Non-pigmented ciliary epithelial cell (primary cell): ENCODE measurements at places on chromosomes 5 and 9.
A peak's percentile ranks its signal among the peaks of the same experiment; 100 is the strongest.

DNA sequence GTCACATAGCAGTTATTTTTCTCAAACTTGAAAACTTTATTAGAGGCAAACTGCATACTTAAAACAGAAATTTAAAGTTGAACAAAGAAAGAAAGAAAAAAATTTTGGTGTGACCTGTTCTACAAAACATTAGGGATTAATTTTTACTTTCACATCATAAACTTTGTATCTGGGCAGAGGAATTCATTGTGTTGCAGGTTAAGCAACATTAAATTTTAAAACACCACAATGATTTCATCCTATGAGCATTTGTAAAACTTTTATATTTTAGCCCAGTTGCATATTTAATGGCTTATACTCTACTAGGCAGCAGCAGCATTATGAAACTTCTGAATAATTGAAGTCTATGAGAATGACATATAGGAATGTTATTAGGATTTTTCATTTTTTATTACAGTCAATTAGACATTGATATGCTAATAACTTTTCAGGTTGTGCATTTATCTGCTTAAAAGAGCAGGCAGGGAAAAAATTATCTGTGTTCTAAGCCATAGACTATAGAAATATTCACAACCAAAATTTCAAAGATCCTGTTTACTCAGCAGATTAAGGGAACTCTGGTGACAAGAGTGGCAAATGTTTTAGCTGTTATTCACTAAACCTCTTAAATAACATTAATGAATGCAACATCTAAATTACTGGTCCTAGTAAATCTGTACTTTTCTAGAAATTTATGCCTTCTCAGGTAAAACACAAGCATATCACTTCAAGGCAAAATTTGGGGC lies 1088.5 kb upstream of the CDH6 start:
- DNase-seq: no peak

DNA sequence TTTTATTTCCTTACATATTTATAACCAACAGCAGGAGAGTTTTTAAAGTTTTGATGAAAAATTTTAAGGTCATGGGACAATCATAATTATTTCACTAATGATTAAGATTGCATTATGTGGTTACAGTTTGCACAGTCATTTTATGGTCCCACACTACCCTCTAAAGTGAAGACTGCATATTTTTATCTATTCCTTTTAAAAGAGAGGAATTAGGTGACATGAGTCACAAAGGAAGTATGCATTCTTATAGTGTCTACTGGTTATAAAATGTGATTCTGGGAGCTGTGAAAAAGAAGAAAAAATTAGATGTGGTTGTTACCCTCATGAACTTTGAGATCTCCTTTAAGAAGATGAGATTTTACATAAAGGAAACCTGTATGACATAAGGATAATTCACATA lies 87.9 kb upstream of the GRIA1 start:
- DNase-seq: peak; percentile 22

- DNase-seq: no peak
These were observed 26.8 kb upstream of the TNFAIP8 start for GRCh38 chr5:119328753-119329602.

DNA sequence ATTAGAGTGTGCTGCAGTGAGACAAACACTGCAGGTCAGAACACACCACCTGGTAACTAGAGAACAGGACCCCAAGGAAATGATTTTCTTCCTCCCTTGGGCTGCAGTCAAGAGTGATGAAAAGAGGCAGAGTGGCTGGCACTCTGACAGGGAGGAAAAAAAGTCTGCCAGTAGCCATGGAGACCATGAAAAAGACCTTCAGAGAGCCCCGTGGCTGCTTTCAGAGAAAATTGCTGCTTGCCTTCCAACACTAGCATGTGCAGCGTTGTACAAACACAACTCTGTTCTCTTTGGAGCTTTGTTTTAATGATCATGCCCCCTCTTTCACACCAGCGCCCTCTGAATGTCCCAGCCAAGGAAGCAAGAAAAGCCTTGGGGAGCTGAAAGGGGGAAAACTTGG lies 68.8 kb downstream of the ANKRD55 start:
- no peak for DNase-seq

DNA sequence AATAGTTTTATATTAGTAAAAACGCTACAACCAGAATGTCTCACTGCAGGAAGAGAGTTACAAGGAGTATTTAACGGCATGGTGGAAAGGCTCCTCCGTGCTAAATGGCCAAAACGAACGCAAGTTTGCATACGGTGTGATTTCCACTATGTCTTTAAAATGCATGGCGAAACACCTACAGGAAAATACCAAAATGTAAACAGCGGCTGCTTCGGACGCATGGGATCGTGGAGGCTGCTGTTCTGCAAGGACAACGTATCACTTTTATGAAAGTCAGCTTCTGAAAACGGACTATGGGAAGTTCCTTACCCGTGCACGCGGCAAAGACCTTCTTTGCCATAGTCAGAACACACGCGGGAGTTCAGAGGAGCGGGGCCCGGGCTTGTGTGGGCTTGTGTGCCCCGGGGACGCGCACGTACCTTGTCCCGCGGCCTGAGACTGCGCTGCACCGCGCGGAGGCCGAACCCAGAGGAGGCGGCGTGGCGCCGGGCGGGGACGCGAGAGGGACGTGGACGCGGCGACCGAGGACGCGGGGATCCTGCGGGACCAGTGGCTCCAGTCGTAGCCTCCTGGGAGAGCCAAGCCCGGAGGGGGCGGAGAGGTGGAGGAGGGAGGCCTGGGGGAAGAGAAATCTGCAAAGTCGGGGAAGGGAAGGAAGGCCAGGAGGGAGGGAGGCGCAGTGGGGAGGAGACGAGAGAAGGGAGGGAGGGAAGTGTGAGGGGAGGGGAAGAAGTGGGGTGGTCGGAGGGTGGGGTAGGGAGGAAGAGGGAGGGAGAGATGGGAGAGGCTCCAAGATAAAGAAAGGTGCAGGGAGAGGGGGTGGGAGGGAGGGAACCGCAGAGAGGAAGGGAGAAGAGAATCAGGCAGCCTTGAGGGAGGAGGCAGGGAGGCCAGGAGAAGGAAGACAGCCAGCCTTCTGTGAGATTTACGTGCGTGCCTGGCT lies at the start of gene CMBL:
Gene CMBL, minus strand, starts transcription at position 697 of the 943 bp plus-strand sequence. CDS start 17,140 bp downstream, outside the sequence.
- DNase-seq: no peak

DNA sequence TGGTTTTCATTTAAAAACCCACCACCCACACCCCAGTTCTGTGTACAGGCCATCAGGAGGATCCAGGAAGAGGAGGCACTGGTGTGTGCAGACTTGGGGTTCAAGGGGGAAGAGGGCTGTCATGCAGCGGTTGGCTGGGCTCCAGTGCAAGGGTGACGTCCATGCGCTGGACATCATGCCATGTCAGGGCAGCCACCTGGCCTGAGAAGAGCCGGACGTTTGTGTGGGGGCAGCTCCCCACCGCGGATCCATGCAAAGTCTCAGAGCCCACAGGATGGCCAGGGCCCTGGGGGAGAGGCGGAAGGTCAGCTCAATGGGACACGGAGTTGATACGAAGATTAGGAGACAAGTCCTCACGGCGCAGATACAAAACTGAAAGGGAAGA lies 11.1 kb downstream of the BRD9 start:
- DNase-seq: no peak

DNA sequence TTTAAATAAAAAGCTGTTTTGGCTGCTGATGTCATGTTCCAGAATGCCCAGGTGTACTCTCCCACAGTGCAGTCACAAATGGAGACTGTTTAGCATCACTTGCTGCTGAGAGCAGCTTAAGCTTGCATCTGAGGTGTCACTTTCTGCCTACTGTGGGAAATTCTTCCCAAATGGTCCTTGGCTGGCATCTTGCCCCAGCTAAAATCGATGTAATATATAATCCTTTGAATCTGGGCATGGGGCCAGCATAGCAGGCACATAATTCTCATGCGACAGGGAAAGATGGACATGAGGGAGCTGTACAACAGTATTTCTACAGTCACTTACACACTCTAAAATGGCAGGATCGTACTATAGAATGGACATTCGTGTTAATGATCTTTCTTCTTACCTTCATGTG lies 144.3 kb downstream of the MACIR start:
- no peak for DNase-seq

DNA sequence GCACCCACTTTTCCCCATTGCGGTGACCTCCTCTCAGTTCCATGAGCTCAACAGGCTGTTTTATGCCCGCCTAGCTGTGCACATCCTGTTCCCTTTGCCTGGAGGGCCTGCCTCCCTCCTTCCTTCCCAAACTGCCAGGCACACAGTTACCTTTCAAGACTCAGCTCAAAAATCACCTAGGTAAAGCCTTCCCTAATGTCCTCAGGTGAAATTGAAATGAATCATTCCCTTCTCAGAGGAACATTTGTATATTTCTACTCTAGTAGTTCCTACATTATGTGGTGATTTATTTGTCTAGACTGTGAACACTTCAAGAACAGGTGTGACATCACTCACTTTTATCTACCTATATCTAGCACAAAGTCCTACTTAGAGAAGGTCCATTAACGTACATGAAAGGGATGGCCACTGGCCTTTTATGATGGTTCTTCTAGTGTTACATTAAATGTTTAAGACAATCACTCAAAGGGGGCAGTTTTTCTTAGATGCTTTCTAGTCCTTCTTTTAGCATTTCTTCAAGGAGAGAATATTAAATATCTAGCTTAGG lies 103.5 kb upstream of the EQTN start:
- DNase-seq: no peak

DNA sequence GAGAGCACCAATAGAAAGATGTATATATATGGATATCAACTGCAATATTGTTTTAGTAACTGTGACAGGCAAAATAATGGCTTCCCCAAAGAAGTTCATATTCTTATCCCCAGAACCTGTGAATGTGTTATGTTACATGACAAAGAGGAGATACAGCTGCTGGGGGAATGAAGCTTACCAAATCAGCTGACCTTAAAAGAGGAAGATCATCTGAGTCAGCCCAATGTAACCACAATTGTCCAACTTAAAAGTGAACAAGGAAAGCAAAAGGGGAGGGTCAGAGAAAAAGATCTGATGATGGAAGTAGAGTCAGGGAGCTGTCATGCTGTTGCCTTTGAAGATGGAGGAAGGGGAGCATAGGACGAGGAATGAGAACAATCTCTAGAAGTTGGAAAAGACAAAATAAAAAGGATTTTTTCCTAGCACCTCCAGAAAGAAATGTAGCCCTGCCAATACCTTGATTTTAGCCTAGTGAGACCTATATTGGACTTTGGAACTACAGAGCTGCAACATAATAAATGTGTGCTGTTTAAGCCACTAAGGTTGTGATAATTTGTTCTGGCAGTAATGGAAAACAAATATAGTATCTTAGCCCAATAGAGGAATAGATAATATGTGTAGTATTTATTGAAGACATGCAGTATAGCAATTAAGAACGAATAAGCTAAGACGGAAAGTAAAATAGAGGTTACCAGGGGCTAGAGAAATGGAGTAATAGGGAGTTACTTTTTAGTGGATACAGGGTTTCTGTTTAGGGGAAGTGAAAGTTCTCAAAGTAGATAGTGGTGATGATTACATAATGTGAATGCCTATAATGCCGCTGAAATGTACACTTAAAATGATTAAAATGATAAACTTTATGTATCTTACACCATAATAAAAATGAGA lies 115.9 kb downstream of the PIK3R1 start:
- no peak for DNase-seq

DNA sequence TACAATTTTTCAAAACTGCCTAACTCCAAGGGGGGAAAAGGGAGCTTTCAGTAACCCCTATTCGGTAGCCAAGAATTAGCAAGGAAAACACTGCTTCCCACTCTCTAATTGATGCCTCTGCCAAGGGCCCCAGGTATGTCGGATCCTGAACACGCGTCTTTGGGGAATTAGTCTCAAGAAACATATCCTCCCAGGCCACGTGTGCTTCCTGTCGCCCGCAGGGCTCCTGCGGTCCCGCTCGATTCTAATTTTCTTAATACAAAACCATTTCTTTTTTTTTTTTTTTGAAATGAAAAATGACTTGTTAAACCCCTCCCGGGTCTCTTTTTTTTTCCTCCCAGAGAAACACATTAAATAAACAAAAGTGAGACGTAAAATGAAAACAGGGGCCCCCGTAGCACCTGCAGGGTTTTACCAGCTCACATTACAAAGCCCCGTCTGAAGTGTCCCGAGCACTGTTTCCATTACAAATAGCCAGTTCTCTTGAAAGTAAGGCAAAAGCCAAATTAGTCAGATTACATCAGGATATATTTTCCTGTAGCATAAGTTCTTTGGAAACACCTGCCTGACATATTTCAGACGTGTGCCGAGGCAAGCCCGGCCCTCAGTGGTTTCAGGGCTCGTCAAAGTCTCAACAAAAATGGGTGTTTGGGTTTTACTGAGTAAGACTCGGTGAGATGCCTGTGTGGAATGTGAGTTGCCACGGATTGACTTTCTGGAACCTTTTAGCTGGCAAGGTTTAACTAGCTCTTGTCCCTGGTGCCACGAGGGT lies 21.5 kb downstream of the SMIM23 start:
- DNase-seq: no peak

- no peak for DNase-seq
These were observed 25.7 kb downstream of the FAM170A start for GRCh38 chr5:119655061-119655460.

- DNase-seq: no peak
These were observed 15.0 kb downstream of the DMRT2 start for GRCh38 chr9:1065130-1065529.

DNA sequence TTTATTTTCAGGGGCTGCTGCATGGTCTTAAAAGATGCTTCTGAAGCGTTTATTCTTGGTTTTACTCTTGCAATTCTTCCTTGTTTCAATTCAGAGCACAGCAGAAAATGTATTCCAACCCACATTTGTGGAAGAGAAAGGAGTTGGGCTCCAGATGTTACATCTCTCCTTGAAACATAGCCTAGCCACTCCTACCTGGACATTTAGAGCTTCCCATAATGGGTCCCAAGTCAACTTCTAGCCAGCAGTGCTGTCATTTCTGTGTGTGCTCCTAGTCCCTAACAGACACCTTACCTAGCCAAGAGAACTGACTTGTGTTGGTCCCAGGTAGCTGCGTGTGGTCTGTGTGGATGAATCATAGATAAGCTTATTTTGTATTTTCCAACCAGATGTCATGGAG lies 61.2 kb upstream of the ANKRD55 start:
- DNase-seq: no peak

DNA sequence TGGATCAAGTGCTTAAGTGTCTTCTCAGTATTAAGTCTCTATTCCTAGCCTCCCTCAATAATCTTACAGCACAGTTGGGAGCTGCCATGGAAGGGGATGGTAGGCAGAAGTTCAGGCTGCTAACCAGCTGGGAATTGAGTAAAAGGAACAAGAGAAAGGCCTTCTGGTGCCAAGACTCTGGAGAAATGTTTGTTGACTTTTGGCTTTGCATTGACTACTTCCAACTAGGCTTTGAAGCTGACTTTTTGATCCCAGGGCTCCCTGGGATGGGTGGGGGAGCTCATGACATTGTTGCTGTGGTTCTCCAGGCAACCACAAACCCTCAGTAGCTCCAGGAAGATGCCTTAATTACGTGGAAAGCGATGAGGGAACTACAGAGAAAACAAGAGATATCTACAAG lies 85.2 kb upstream of the HTR4 start:
- no peak for DNase-seq

GRCh38 chr9:123322273-123323195 lies 33.5 kb upstream of the CRB2 start:
- DNase-seq: no peak
